Mammary epithelial cell (primary cell): ENCODE measurements at places on chromosomes 1 and 21.

- no peak for DNase-seq
These were observed 124.7 kb downstream of the HIVEP3 start for GRCh38 chr1:41794031-41794430.

- DNase-seq, result no peak
These were observed 127.1 kb upstream of the C1orf105 start for GRCh38 chr1:172293429-172293828.

DNA sequence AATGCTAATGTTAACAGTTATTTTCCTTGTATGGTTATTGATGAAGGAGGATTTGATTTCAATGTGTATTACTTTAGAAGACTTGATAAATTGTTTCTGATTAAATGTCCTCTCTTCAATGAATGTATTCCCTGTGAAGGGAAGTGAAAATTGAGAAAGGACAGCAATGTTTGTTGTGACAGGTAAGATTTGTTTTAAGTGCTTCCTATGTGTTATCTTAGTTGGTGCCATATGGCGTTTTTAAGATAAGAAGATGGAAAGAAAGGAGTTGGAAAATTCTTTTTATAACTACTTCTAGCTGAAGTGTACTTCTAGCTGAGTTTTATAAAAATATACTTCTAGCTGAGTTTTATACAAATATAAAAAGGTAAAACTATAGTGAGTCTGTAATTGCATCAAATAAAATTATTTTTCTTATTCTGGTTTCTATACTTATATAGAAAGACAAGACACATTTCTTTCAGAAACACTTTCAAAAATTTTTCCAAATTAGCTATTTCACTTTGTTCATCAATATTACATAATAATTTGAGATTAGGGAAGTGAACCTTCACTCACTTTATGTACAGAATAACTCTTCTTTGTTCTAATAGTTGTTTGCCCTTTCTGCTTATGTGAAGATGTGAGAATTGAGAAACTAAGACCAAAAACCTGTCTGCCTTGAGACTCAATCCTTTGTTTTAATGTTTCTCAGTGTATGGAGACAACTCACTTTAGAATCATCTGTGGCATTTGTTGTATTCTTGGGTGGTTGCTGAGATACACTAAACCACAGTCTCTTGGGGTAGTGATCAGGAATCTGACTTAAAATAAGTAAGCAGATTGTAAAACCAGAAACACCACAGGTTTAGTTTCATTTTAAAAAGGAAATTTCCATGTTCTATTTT is 382.9 kb upstream of the B3GALT2 start:
- DNase-seq, result peak; percentile 19

DNA sequence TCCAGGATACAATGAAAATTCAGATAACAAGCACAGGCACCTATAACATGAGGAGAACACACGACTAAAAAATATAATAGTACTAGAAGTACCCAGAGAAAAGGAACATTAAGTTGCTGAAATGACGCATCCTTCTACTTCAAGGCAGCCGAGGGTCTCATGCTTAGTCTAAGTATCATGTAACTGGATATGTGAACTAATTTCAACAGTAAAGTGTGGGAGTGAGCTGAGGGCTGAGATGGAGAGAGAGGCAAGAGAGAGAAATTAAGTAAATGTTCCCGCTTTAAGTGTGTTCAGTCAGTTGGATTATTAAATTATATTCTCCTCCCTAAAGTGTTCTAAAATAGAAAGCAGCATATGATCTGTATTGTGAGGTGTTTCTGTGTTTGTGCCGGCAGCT is 152.2 kb upstream of the KRTAP19-8 start:
- no peak for DNase-seq

DNA sequence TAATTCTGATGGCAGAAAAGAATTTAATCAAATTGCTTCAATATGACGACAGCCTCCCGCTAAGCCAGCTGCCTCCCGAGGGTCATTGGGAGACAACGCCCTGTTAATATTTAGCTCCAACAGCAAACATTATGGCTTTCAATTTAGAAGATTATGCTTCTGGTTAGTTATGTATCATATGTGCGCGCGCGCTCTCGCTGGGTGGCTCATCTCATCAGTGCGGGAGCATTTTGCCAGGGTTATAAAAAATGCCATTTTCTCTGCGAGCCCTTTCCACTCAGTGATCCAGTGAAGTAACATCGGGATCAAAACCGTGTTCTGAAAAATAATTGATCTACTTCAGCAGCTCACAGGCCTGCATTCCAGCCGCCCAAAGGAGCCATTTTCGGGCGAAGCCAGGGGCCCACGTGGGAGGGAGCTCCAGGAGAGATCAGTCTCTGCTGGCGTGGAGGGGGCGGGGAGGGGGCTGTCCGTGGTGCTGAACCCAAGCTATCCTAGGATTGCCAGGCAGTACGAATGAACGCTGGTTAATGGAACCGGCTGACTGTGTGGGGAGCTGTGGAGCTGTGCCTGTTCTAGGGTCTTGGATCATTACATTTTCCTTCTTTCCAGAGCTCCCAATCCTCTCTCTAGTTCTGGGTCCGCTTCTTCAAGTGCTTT is 219.1 kb upstream of the ZC3H12A start:
- peak; percentile 5 for DNase-seq

DNA sequence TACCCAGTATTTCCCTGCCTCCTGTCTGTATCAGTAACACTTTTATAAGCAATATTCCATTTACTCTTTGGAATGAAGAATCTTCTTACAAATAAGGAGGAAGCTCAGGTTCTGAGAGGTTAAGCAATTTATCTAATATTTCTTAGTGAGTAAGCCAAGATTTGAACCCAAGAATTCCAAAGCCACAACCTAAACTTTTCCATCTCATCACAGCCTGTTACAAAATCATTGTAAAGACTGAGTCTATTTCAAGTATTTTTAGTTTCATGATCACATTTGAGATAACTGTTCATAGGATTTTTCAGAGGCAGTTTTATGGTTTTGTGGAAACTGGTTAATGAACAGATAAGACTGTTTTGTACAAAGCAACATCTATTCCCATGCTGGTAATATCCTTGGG is 29.8 kb upstream of the HHAT start:
- no peak for DNase-seq

GRCh38 chr1:214637722-214638458 is 34.9 kb downstream of the CENPF start:
- DNase-seq, result peak; percentile 46

GRCh38 chr21:38505654-38506523 is 7.6 kb upstream of the ERG start:
- peak; percentile 76 for DNase-seq

DNA sequence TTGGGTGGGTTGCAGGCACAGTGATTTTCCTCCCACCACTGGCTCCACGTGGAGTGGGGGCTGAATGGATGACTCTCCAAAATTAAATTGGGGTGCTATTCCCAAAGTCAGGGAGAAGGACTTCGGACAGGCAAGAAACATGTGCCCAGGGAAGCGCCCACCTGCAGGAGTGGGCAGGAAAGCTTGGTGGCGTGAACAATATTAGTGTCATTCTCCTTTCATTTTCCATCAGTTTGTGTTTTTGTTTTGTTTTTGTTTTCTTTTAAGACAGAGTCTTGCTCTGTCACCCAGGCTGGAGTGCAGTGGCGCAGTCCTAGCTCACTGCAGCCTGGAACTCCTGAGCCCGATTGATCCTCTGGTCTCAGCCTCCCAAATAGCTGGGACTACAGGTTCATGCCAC is 30.1 kb downstream of the TOMM20 start:
- no peak for DNase-seq

DNA sequence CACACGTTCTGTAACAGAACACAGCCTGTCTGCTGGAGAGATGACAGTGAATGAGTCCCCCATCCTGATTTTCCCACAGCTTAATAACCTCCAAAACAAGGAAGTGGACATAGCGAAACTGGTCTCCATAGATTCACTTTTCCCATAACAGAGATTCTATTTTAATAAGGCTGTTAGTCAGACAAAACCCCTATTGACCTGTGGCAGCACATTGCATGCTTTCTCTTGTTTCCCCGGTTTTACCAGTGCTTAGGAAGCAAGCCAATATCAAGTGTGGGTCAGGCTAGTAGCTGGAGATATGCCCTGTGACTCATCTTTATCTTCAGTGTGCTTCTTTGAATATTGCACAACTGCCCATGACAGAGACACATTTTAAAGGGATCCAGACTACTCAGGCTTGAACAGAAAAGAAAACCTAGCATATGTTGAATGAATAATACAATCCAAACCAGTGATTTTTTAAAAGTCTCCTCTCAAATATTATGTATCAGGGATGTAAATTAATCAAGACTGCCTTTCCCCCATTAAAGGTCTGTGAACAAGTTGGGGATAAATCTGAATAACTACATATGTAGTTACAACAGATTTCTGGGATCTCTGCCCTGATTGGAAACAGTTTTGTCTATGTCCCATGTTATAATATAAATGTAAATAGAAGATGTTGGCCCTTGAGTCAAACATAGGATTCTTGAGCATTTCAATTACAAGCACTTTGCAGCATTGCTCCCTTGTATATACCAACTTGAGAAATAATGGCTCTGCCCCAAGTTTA is 11.9 kb upstream of the CLDN8 start:
- DNase-seq, result peak; percentile 100

DNA sequence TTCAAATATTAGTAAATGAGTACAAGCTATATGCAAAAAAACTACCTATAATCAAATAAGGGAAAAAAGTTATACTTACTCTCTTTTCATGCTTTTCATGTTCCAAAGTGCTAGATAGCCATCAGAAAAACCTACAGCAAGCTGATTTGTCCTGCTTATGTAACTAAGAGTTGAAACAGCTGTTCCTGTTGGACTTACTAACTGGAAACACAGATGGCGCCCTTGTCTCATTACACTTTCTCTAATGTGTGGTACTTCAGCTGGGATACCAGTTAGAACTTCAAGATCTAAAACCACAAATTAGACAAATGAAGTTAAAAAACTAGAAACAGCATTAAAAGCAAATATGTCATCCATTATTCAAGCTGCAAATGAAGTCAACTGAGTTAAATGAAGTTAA is 24.3 kb downstream of the AHCTF1 start:
- peak; percentile 5 for DNase-seq

DNA sequence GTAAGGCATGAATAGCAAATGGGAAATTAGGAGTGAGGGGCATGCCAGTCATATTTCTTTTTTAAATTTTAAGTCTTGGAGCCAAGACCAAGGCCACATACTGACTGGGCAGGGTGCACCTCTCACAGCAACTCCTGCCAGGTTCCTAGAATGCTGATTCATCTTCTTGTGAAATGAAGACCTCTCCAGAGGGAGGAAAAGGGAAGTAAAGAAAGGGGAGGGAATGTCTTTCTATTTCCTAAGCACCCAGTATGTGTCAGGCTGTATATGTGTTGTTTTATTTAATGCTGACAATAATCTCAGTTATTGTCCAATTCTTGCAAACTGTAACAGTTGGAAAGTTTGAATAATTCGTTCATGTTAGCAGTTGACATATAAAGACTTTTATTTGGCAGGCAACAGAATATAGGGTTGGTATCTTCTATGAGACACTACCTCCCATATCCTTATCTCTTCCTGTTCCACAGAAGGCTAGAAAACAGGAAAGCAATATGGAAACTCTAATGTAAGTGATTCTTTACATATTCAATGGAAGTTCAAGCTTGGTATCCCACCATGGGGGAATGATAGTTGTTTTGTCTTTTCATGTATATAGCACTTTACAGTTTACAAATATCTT is 259.1 kb upstream of the USP24 start:
- peak; percentile 59 for DNase-seq

DNA sequence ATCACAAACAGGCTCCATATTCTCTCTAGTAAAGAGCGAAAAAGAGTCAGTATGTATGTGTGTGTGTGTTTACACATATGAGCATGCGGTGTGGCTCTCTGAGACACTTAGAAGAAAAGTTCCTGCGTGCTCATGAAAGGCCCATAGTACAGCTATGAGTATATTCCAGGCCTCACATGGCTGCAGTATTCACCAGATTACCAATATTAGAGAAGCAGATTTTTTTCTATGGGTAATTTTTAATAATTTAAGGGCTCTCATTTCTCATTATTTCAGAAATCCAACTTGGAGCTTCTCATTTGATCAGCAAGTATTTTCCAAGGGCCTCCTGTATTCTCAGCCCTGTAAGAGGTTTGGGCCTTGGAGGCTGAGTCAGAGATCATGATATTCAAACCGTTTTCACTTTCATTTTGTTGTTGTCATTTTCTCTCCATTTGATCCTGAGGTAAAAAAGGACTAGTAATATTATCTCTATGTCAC is 232.9 kb upstream of the SGIP1 start:
- DNase-seq, result no peak

DNA sequence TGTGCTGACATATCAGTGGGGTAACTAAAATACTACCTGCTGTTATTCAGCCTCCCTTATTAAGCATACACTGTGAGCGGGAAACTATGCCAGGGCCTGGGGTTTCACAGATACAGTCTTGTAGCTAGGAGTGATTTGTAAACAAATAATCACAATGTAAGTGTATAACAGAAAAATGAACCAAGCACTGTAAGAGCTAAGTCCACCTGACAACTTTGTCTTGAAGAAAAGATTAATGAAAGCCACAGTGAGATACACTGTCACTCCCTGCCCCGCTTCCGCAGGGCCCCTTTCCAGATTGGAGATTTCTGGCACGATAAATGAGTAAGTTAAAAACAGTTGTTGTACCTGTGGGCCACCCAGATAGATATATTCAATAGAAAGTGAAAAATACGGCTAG is 4.8 kb downstream of the RCAN3 start:
- DNase-seq, result no peak

DNA sequence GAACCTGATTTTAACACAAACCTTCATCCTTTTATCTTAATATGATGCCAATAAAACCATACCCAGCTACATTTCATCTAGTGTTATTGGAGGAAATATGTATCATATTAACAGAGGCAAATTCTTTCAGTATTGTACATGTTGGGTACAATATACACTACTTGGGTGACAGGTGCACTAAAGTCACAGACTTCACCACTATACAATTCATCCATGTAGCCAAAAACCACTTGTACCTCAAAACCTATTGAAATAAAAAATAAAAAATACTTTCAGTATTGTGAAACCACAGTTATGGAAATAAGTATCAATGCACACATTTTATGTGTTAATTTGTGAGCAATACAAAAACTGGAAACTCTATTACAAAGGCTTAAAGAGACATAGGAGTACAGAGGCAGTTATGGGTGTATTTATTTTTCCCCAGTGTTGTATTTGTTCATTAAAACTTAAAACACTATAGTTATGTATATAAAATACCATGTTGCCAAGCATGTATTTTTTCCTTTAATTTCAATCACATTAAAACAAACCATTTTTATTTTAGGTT is 25.1 kb upstream of the GPR88 start:
- no peak for DNase-seq

DNA sequence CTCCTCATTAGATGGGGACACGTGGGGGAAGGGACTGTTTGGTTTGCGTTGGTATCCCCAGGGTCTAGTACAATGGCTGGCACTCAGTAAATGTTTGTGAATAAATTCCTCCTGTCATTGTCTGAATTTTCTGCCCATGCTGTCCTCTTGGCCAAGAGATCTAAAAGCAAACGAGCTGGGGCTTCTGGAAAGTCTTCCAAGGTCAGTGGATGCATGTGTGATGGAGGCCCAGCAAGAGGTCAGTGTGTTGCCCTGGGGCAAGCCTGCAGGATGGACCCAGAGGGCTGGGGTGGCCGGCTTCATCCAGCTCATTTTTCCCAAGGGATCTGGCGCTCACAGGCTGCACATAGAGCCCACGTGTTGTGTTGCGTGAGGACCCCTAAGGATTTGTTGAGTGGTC is 30.0 kb upstream of the JUN start:
- DNase-seq, result no peak
